ENCODE measurements at places on chromosomes 4 and X.

- no peak for DNase-seq
These were observed 11.8 kb downstream of the HTN1 start for GRCh38 chr4:70062000-70062399.

- no peak for DNase-seq
These were observed 133.9 kb downstream of the PDGFRA start for GRCh38 chr4:54363037-54363436.

- no peak for DNase-seq
These were observed 42.0 kb downstream of the ANXA5 start for GRCh38 chr4:121654738-121655137.

GRCh38 chr4:40831146-40831907, 81.6 kb downstream of the NSUN7 start:
- no peak for DNase-seq

- DNase-seq: no peak
These were observed 123.2 kb downstream of the GPR143 start for GRCh38 chrX:9642270-9642995.

GRCh38 chrX:33307911-33308354, 96.6 kb upstream of the DMD start:
- DNase-seq: no peak

All from activated effector memory CD4-positive, alpha-beta T cell treated with Interleukin-2 at 50 U/mL for 16 hours (primary cell).